ENCODE measurements at places on chromosomes 1 and 21. TPM values are rescaled to one million over a fixed set of nuclear protein-coding genes. Genes with fewer than 3 reads are reported as not detected.

GRCh38 chr1:84721152-84721551 lies 30.9 kb upstream of the SSX2IP start:
- DNase-seq: peak; percentile 87

- DNase-seq: no peak
Observed at GRCh38 chr1:203630697-203631096, 4.1 kb downstream of the ATP2B4 start.

GRCh38 chr21:46055863-46056281 lies 42.0 kb upstream of the COL6A2 start:
- DNase-seq: no peak

GRCh38 chr1:93426181-93426580 lies 21.7 kb upstream of the FNBP1L start:
- no peak for DNase-seq

The SPATA45 gene
- polyA plus RNA-seq: 0.25 TPM
